Hematopoietic multipotent progenitor cell treated with erythropoietin and hydrocortisone succinate and interleukin-3 and kit ligand, for 8 days (in vitro differentiated cells): ENCODE measurements at places on chromosomes 1 and 21.

GRCh38 chr21:36929622-36930021 is 36.8 kb downstream of the HLCS start:
- no peak for DNase-seq

- peak; percentile 71 for DNase-seq
Observed at GRCh38 chr1:22105611-22106207, 37.2 kb downstream of the WNT4 start.

DNA sequence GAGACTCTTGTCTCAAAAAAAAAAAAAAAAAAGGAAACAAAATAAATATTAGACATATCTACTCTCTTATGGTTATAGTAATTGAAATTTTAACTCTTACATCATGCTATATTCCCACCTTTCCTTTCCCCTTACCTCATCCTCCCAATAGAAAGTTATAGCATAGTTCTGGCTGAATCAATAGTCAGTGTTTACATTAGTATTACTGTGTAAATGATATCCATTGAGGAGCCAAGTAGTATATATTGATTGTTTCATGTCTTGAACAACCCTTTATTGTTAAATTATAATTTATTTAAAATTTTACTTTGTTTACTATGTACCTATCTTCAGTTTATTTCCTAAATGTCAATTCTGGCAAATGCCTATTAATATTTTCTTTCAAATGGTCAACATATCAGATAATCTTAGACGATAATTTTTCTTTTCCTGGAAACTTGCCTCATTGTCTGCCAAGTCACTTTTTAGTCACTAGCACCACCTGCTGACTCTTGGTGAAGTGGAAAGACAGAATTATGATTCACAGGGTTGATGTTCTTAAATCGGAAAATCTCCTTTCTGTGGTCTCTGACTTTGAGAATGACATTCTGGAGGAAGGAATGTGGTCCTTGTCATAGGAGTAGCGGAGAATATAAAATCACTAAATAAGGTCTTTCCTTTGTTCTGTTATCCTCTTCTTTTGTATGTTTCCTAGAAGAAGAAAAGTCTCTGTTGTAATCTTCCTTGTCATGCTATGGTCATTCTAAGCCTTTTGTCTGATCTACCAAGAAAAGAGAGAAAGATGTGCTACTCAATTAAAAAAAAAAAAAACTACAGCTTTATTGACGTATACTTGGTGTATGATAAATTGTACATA is 8.6 kb downstream of the HJV start:
- peak; percentile 87 for DNase-seq

DNA sequence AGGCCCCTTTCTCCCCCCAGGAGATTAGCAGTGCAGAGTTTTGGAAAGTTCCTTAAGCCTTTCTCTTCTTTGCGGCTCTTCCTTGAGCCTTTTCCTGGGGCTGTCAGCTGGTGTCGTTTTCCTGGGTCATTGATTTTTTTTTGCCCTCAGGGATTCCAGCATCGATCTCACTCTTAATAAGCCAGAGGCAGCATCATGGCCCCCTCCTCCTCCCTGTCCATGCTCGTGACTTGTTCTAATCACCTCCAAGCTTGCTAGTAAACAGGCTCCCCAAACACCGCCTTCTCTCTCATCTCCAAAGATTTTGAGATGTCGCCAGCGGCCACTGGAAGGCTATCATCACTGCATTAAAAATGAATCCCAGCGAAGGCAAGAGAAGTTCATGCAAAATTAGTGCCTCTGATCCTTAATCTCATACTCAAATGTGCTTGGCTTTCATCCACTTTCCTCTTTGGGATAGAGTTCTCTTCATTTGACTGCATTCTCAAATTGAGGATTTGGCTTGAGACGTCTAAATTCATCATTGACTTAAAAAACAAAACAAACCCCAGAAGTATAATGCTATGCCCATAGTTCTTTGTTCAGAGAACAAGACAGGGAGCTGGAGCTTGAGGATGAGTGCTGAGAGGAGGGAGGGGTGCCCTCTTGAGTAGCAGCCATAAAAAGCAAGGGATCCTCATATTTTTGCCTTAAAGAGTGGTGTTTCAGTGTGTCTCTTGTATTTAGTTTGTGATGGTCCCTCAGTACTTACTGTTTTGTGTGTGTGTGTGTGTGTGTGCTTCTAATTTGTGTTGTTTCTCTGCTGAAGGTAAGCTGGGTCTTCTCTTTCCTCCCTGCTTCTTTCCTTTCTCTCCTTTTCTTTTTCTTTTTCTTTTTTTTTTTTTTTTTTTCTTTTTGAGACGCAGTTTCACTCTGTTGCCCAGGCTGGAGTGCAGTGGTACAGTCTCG is 3.2 kb downstream of the EVA1C start:
- DNase-seq: no peak

- DNase-seq: no peak
Observed at GRCh38 chr1:177354247-177354646, 183.5 kb downstream of the BRINP2 start.

- no peak for DNase-seq
Observed at GRCh38 chr1:225544924-225545323, 108.0 kb downstream of the ENAH start.

GRCh38 chr21:42027085-42027821 is 17.1 kb upstream of the ZBTB21 start:
- DNase-seq: no peak

DNA sequence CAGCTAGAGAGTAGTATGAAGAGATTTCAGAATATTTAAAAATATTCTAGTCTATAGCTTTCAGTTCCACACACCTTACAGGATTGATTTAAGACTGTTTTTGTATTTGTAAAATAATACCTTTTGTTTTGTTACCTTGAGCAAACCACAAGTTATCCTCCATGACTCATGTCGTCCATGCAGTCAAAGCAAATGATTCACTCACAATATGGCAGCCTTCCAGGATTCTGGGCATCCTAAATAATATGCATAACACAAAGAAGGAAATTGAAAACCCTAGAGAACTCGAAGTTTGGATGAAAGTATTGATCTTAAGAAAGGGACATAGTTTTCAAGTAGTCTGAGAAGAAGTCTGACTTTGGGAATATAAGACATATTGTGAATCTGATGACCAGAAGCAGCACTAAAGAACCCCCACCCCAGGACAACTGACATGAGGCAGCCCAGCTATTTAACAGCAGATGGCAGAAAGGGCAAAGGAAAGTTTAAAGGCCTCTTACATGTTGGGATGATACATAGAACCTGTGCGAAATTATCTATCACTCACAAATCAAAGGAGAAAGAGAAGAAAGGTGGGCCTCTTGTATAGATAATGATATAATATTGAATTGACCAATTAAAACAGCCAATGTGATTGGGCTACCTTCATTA is 857.9 kb downstream of the BRINP3 start:
- DNase-seq: no peak

GRCh38 chr1:4127592-4128140 is 227.6 kb upstream of the C1orf174 start:
- no peak for DNase-seq

DNA sequence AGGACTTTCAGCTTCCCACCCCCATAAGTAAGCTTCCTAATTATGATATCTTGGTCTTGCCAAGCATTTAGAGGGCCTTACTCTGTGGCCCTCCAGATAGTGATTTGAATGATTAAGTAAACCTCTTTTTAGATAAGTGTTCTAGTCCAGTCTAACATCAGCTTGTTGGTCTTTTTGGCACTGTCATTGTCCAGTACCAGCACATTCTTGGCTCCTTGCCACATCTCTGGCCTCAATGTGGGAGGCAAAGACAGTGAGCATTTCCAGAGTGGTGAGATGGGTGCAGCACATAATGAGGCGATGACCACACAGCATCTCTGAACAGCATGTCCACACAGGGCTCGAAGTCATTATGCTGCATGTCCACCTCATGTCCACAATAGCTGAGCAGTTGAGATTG is 6.1 kb downstream of the CAPZA1 start:
- DNase-seq: peak; percentile 64

DNA sequence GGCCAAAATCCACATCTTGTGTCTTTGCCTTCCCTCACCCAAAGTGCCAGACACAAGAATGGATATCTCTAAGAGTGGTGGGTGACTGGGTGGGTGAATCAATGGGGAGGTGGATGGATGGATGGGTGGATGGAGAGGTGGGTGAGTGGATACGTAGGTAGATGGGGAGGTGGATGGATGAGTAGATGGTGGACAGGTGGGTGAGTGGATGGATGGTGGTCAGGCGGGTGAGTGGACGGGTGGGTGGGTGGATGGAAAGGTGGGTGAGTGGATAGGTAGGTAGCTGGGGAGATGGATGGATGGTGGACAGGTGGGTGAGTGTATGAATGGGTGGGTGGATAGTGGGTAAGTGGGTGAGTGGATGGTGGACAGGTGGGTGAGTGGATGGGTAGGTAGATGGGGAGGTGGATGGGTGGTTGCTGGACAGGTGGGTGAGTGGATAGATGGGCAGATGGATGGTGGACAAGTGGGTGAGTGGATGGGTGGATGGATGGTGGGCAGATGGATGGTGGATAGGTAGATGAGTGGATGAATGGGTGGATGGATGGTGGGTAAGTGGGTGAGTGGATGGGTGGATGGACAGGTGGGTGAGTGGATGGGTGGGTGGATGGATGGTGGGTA is 34.2 kb downstream of the SLC19A1 start:
- no peak for DNase-seq

- no peak for DNase-seq
Observed at GRCh38 chr1:206691604-206692003, 6.9 kb downstream of the MAPKAPK2 start.

DNA sequence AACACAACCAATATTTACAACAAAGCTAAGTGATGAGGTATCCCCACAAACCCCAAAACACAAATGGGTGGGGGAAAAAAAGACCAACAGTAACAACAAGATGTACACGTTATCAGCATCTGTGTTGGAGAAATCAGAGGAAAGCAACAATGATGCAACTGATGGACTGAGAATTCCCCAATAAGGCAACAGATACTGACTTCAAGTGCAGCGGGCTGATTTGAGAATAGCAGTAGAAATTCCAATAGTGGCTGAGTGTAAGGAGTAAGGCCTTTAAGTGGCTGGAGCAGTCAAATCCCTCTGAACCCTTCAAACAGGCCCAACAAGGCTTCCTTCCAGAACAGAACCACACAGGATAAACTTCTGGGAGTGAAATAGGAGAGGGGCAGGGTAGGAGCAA is 97.6 kb downstream of the TM2D1 start:
- DNase-seq: no peak

GRCh38 chr1:215360758-215361157 is 206.3 kb upstream of the KCTD3 start:
- no peak for DNase-seq

DNA sequence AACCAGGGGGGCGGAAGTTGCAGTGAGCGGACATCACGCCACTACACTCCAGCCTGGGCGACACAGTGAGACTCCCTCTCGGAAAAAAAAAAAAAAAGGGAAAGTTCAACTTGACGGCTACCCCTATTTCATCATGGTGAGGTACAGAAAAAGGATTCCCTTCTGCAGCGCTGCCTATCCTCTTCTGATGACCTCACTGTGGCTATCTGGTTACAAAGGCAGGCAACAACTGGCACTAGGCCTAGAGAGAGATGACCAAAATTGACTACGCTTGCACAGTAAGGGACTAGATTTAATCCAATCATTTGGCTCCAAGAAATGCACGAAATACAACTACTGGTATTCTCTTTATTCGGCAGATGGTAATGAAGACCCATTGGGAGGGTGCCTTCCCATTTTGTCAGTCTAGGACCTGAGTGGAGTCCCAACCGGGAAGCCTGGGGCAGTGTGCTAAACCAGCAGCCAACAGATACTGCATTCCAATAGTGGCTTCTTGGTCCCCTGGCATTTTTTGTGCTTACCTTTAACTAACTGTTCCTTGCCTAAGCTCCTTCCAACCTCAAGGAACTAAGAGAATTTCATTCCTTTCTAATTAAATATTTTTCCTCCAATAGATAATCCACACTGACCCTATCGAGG is 36.6 kb downstream of the ITPKB start:
- peak; percentile 55 for DNase-seq

DNA sequence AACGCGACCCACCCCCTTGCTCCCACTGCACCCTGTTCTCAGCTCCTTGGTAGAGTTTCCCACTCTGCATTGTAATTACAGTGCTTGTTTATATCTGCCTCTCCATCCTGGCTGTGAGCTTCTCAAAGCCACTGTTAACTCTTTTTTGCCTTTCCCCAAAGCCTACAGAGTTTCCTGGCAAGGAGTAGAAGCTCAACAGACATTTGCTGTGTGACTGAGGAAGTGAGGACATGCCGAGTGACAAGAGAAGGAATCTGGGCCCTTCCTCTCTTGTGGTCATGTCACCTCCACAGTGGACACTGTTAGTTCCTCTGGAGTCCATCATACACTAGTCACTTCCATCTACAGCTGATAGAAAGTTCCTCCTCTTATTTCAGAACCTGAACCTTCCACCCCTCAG is 6.1 kb upstream of the IGSF8 start:
- no peak for DNase-seq

GRCh38 chr1:150544204-150544603 is 5.0 kb upstream of the ADAMTSL4 start:
- no peak for DNase-seq

DNA sequence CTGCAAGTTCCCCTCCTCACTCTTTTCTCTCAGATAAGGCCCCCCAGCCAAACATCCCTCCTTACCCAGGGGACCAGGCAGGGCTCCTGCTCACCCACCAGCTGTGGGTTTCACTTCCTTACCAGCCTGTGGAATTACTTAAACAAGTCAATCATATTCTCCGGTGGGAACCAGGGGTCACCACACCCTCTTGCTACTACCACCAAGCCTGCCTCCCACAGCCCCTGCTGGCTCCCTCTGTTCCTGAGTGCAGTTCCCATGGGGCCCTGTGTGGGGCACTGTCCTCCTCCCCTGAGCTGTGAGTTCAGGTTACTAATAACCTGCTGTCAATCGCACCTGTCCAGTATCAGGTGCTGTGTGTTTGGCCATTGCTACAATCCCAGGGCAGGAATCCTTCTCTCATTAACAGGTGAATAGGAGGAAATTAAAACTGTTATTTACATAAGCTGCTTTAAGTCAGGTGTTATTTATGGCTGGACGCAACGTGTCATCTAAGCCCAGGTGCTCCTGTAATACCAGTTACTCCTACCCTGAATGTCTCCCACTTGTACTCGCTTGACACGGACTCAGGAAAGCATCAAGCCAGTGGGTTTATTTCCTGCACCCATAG is 53.1 kb upstream of the LBR start:
- peak; percentile 36 for DNase-seq

GRCh38 chr1:30353637-30354036 is 369.7 kb downstream of the MATN1 start:
- peak; percentile 1 for DNase-seq

DNA sequence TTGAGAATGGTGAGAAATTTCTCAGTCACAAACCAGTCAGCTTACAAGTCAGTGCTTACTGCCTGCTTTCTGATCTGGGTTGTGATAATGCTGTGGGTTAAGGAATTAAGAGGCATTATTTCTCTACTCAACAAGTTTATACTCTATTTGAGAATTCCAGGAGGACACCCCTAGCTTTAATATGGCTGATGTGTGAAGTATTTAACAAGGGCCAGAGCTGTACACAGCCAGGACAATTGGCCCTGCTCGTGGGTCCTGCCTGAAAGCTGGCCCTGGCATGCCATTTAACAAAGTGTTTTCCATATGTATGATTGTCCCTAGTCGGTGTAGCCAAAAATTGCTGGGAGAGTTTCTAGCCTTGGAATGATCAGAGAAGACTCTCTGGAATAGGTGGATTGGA is 43.2 kb downstream of the HHAT start:
- no peak for DNase-seq

GRCh38 chr1:55618199-55618598 is 403.0 kb upstream of the USP24 start:
- DNase-seq: no peak

- no peak for DNase-seq
Observed at GRCh38 chr1:3639397-3639911, 10.4 kb downstream of the WRAP73 start.
